ENCODE measurements at places on chromosomes 7 and 10. TPM values are rescaled to one million over a fixed set of nuclear protein-coding genes. Genes with fewer than 3 reads are reported as not detected.

Gene LRIT1
- not detected for total RNA-seq

Gene STX1A
- total RNA-seq = 3.3 TPM

Gene MYPN
- total RNA-seq = 196 TPM

Gene RAMP3
- 52.5 TPM for total RNA-seq

Gene GRID1
- 3.0 TPM for total RNA-seq

Gene PROSER2
- 1.3 TPM for total RNA-seq

Gene OIT3
- total RNA-seq = 0.32 TPM

Gene HABP2
- not detected for total RNA-seq

Gene SYCE1
- total RNA-seq = 0.51 TPM

Gene DNAJB12
- 28.9 TPM for total RNA-seq

Gene ACSL5
- 5.1 TPM for total RNA-seq

Gene INA
- 0.08 TPM for total RNA-seq

Gene PVRIG
- total RNA-seq = not detected

Gene MRC1
- total RNA-seq = 6.3 TPM

Gene CYP26C1
- not detected for total RNA-seq

Gene CALML3
- total RNA-seq = not detected

Gene KIF20B
- total RNA-seq = 1.9 TPM

Gene KLF14
- not detected for total RNA-seq

Gene RSPH10B2
- total RNA-seq = 0.19 TPM

Gene AKAP9
- 36.2 TPM for total RNA-seq

Data from cardiac septum (tissue), 1 donor.